RWPE2 (cell line): ENCODE measurements at places on chromosomes 1 and 21.

GRCh38 chr1:115465802-115466363 lies 127.8 kb upstream of the NGF start:
- no peak overlapping the region for H3K4me3 ChIP-seq
- H3K4me1 ChIP-seq: peaks cover 8% of the 10 kb centered on the region
- H3K36me3 ChIP-seq: no peaks in the 10 kb centered on the region
- no peak for DNase-seq

- H3K4me3 ChIP-seq: no peak overlapping the region
- no peaks in the 10 kb centered on the region for H3K4me1 ChIP-seq
- no peaks in the 10 kb centered on the region for H3K36me3 ChIP-seq
- DNase-seq: no peak
These were observed 83.1 kb upstream of the SOD1 start for GRCh38 chr21:31576428-31576827.

- H3K27ac ChIP-seq: no peak overlapping the region
- no peaks in the 10 kb centered on the region for H3K27me3 ChIP-seq
- DNase-seq: no peak
- no peak overlapping the region for H3K4me3 ChIP-seq
These were observed 85.6 kb downstream of the SETD4 start for GRCh38 chr21:35974775-35975174.

- DNase-seq: no peak
- H3K27ac ChIP-seq: no peak overlapping the region
- H3K36me3 ChIP-seq: no peaks in the 10 kb centered on the region
- H3K27me3 ChIP-seq: peaks cover 5% of the 10 kb centered on the region
These were observed 20.0 kb upstream of the BACE2 start for GRCh38 chr21:41147979-41148355.

DNA sequence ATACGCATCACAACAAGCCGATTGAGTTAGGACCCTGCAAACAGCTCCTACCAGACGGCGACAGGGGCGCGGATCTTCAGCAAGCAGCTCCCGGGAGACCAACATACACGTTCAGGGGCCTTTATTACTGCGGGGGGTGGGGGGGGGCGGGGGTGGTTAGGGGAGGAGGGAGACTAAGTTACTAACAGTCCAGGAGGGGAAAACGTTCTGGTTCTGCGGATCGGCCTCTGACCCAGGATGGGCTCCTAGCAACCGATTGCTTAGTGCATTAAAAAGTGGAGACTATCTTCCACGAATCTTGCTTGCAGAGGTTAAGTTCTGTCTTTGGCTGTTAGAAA lies 162.0 kb downstream of the RUNX1 start:
- H3K36me3 ChIP-seq: peaks cover 48% of the 10 kb centered on the region
- H3K4me1 ChIP-seq: peaks cover 7% of the 10 kb centered on the region
- no peak for DNase-seq
- H3K4me3 ChIP-seq: peak overlapping the region; percentile 84

- H3K4me3 ChIP-seq: no peak overlapping the region
- H3K27me3 ChIP-seq: no peaks in the 10 kb centered on the region
- DNase-seq: no peak
- no peak overlapping the region for H3K27ac ChIP-seq
These were observed 177.2 kb downstream of the NFIA start for GRCh38 chr1:61259379-61260148.

DNA sequence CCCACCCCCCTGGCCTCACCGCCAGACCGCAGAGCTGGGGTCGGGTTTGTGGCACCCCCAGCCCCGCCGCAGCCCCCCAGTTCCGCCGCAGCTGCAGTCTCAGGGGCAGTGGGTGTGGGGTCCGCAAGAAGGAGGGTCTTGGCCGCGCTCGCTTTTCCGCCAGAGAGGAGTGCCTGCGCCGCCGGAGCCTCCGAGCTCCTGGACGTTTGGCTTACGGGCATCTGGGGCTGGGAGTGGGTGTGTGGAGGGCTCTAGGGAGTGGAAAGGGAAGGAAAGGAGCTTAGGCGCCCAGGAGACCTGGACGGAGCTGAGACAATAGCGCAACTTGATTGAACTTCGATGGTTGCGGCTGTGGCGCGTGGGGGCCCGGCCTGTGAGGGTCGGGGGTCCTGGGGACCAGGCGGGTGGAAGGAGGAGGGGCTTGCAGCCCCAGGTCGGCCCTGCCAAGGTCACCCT lies 88.8 kb upstream of the IPO9 start:
- H3K36me3 ChIP-seq: peaks cover 31% of the 10 kb centered on the region
- H3K27ac ChIP-seq: peak overlapping the region; percentile 84
- peak overlapping the region; percentile 64 for H3K4me3 ChIP-seq
- H3K4me1 ChIP-seq: peaks cover 31% of the 10 kb centered on the region
- H3K27me3 ChIP-seq: no peaks in the 10 kb centered on the region

DNA sequence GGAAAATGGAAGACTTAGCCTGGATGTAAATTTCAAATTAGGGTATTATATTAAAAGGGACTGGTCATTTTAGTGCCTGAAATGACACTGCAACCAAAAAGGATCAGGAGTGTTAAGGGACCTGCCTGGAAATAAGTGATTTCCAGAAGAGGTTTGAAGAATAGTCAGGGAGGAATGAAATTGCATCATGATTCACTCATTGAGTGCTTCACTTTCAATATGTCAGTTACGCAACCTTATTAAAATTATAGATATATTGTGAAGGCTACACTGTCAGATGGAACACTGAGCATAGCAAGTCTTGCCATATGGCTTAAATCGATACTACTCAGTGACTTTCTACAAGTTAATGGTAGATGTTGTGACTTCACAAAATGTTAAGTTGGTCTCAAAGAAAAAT lies 275.2 kb upstream of the DPYD start:
- no peaks in the 10 kb centered on the region for H3K36me3 ChIP-seq
- DNase-seq: no peak
- no peaks in the 10 kb centered on the region for H3K4me1 ChIP-seq
- H3K27ac ChIP-seq: no peak overlapping the region
- no peaks in the 10 kb centered on the region for H3K27me3 ChIP-seq

DNA sequence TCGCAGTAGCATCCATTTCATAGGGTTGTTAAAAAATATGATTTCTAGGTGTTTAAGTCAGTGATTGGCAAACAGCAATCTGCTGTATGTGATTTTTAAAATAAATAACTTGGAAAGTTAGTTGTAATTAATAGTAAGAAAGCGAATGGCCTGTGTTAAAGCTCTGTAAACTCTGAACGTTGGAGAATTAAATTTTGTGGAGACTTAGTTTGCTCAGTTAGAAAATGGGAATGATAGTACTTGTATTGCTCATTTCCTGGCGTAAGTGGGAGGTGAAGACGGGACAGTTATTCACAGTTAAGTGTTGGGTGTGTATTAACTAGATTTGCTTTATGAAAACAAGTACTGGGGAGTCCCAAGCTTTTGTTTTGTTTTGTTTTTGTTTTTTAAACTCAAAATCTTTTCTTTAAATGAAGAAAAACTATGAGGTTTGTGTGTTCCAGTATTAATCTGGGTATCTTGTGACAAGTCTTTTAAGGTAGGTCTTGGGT lies 995 bp downstream of the CACYBP start:
- peak overlapping the region; percentile 52 for H3K4me3 ChIP-seq
- peak overlapping the region; percentile 81 for H3K27ac ChIP-seq
- no peaks in the 10 kb centered on the region for H3K27me3 ChIP-seq
- peaks cover 9% of the 10 kb centered on the region for H3K4me1 ChIP-seq

- no peak overlapping the region for H3K27ac ChIP-seq
- no peaks in the 10 kb centered on the region for H3K27me3 ChIP-seq
- H3K4me1 ChIP-seq: peaks cover 17% of the 10 kb centered on the region
- no peaks in the 10 kb centered on the region for H3K36me3 ChIP-seq
- no peak for DNase-seq
These were observed 9.5 kb upstream of the GOLT1A start for GRCh38 chr1:204223129-204223860.

DNA sequence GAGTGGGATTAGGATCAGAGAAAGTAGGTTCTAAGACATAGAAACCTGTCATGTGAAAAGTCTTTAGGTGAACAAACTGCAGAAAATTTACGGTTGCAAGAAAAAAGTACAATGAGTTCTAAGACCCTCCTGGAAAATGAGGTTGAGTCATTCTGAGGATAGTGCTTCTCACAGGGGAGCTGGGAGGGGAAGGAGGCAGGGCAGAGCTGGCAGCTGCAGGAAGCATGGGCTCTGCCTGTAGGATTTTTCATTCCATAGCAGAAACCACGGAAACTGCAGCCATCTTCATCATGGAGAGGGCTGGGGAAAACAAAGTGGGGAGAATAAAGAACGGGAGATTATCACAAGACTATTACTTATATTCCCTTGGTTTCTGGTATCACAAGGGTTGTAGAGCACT lies 25.8 kb upstream of the THEM4 start:
- no peaks in the 10 kb centered on the region for H3K27me3 ChIP-seq
- no peak for DNase-seq
- H3K4me3 ChIP-seq: no peak overlapping the region

DNA sequence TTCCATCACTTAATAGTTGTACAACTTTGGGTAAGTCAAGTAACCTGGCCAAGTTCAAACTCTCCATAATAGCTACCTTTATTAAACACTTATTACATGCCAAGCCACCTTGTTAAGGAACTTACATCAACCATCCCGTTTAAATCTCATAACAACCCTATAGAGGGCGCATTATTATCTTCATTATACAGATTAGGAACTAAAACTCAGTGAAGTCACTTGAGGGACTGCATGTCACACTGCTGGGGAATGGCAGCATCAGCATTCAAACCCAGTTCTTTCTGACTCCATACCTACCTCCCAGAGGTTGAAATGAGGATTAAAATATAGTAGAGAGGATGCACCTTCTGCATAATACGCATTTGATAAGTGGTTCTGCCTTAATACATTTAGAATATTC lies 47.1 kb upstream of the PLA2G2C start:
- no peak for DNase-seq
- no peaks in the 10 kb centered on the region for H3K27me3 ChIP-seq
- no peak overlapping the region for H3K4me3 ChIP-seq
- peaks cover 15% of the 10 kb centered on the region for H3K4me1 ChIP-seq

- DNase-seq: no peak
- no peaks in the 10 kb centered on the region for H3K36me3 ChIP-seq
- H3K4me3 ChIP-seq: no peak overlapping the region
- H3K27me3 ChIP-seq: no peaks in the 10 kb centered on the region
These were observed 154.0 kb downstream of the SLC30A10 start for GRCh38 chr1:219774386-219774785.

DNA sequence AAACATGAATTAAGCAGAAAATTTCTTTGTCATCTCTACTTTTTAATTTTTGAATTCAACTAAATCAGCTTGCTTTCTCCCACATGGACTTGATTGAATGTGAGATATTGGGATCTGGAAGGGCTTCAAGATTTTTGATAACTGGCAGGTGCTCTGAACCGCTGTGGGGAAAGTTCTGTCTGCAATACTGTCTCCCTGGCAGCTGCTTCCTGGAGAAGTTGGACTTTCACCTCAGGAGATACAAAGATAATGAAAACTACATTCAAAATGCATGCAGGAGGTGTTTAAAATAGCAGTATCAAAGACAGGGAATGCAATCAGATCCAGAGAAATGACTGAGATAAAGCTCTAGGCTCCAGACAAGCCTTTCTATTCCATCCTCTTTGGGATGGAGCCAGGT lies 338.3 kb downstream of the NEGR1 start:
- no peaks in the 10 kb centered on the region for H3K27me3 ChIP-seq
- no peaks in the 10 kb centered on the region for H3K4me1 ChIP-seq
- no peak overlapping the region for H3K4me3 ChIP-seq
- DNase-seq: no peak
- H3K36me3 ChIP-seq: no peaks in the 10 kb centered on the region

DNA sequence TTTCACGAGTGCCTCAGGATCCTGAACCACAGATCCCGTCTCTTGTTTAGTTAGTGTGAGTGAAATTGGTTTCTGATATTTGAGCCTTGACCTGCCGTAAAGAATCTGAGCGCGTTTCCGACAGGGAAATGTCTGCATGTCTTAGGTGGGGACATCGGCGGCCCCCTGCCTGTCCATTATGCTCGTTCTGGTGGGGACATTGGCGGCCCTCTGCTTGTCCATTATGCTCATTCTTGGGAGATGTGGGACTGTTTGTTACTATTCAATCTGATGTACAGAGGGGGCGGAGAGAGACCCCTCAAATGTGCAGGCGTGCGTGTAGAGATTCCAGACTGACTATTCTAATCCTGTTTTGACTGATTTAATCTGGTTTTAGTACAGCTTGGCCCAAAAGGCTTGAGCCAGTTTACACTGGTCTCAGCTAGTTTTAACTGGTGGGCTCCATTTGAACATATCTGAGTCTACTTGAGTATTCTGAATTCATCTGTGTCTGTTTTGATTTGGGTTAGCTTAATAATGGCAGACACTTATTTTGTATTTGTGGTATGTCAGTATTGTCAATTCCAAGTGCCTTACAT lies 6.6 kb upstream of the TINAGL1 start:
- H3K27me3 ChIP-seq: no peaks in the 10 kb centered on the region
- DNase-seq: no peak
- H3K27ac ChIP-seq: no peak overlapping the region
- no peak overlapping the region for H3K4me3 ChIP-seq

GRCh38 chr1:6358757-6359201 lies 34.8 kb downstream of the ACOT7 start:
- peaks cover 6% of the 10 kb centered on the region; the same call in 1 of the 2 replicates for H3K36me3 ChIP-seq
- H3K4me1 ChIP-seq: peaks cover 42% of the 10 kb centered on the region
- DNase-seq: no peak
- peak overlapping the region; percentile 67 for H3K27ac ChIP-seq

DNA sequence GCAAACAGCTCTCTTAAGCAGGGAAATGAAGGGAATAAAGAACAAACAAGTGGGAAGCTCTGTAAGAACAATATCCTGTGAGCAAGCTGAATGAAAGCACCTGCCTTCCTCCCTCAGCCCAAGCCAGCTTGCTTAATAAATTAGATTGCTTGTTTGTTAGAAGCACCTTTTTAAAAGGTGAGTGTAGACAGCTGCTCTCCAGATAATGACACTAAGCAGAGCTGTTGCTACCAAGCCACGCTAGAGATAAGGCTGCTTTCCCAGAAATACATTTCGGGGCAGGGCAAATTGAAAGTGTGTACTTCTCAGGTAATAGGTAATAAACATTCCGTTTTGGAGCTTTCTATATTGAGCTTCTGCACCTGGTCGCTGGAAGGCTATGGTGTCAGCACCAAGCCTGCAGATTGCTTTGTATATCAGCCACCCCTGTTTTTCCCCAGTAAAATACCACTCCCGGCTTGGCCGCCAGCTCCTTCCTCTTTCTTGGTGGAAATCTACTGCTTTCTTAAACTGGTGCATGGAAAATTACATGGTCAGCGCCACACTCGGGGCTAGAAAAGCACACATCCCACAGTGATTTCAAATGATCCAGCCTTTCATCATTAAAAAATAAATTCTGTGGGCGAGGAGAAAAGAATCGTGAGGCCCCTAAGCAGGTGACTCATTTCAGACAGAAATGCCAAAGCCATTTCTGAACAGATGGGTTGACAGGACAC lies 151.3 kb downstream of the ETS2 start:
- no peak overlapping the region for H3K4me3 ChIP-seq
- no peaks in the 10 kb centered on the region for H3K36me3 ChIP-seq
- H3K4me1 ChIP-seq: peaks cover 25% of the 10 kb centered on the region
- H3K27me3 ChIP-seq: no peaks in the 10 kb centered on the region

DNA sequence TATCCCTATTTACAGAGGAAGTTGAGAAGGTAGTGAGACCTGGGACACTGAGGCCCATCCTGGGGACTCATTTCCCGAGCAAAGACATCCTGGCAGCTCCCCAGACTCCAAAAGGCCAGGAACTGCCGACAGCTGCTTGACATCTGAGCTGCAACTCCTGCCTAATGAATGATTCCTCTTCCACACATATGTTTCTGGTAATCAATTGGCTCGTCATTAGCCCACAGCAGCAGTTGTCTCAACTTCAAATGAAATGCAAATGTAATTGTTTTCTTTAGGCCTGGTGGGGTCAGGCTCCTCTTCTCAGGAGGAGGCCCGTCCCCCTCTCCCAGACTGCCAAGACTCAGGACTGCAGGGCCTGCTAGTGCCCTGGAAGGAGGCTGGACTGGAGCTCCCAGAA lies 61.8 kb upstream of the DISP3 start:
- H3K36me3 ChIP-seq: no peaks in the 10 kb centered on the region
- no peaks in the 10 kb centered on the region for H3K4me1 ChIP-seq
- no peak for DNase-seq
